ENCODE measurements at places on chromosomes 1 and 21.

GRCh38 chr1:7010534-7011200 lies 225.4 kb downstream of the CAMTA1 start:
- no peak for DNase-seq

DNA sequence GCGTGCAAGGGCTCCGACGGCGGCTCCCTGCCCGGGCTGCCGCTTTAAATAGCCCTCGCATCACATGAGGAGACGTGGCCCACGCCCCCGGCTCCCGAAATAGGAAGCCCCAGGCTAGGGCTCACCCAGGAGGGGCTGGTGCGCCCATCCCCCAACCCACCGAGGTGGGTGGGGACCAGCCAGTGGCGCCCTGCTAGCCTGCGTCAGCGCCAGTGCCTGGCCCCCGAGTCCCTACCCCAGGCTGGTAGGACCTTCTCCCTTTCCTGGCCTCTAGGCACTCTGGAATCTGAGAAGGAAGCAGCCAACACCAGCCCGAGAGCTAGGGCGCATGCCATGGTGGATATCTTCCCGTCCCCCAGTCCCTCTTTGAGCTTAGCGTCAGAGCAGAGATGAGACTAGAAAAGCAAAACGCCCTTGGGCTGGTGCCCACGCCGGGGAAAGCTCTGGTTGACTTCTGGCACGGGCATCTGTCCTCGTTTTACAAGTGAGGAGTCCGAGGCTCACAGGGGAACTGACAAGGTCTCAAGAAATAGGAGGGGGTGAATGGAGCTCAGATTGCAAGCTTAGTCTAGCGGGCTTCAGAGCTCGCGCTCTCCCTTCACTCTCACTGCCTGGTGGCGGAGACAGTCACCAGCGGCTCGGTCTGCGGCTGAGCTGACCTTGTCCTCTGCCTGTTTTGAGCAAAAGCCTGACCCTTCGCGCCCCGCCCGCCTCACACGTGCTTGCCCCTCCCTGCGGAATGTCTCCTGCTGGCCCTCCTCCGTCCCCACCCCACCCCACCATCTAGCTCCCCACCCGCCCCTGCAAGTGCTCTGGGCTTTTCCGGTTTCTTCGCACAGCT lies at the start of gene FABP3:
FABP3 (minus strand) TSS at position 21 of the 841 bp plus-strand sequence. CDS start 62 bp downstream, outside the sequence.
- DNase-seq: peak; percentile 52

GRCh38 chr1:30320581-30320890 lies 402.8 kb downstream of the MATN1 start:
- no peak for DNase-seq

- DNase-seq: peak; percentile 17
Observed at GRCh38 chr1:41381692-41382479, 20.7 kb downstream of the FOXO6 start.

DNA sequence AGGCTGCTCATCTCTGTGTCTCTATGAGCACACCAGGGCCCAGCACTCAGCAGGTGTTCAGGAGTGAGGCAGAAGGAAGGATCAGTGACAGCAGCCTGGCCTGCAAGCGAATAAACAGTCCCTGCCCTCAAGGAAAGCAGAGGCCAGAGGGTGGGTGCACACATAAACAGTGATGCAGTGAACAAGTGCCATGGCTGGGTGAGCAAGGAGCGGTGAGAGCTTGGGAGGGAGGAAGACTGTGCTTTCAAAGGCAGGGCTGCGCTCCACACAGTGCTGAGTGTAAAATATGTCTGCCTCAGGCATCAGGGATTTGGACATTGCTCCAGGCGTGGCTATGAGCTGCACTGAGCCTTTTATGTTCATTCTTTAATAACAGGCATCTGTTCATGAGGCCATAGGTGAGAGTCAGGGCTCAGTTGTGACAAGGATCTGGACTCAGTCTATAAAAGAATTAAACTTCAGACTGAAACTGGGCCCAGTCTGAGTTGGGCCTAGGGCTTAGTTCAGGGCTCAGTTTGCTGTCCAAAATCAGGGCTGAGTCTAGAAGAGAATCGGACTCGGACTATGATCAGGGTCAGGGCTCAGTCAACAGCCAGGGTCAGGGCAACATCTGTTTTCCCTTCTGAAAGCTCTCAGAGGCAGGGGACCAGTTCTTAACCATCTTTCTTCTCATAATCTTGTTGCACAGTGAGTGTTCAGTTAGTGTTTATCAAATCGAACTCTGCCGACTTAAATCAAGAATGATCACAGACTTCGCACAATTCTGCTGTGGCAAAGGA lies 213.7 kb downstream of the FOXD2 start:
- DNase-seq: no peak

GRCh38 chr1:18978706-18979105 lies 22.2 kb upstream of the IFFO2 start:
- no peak for DNase-seq

DNA sequence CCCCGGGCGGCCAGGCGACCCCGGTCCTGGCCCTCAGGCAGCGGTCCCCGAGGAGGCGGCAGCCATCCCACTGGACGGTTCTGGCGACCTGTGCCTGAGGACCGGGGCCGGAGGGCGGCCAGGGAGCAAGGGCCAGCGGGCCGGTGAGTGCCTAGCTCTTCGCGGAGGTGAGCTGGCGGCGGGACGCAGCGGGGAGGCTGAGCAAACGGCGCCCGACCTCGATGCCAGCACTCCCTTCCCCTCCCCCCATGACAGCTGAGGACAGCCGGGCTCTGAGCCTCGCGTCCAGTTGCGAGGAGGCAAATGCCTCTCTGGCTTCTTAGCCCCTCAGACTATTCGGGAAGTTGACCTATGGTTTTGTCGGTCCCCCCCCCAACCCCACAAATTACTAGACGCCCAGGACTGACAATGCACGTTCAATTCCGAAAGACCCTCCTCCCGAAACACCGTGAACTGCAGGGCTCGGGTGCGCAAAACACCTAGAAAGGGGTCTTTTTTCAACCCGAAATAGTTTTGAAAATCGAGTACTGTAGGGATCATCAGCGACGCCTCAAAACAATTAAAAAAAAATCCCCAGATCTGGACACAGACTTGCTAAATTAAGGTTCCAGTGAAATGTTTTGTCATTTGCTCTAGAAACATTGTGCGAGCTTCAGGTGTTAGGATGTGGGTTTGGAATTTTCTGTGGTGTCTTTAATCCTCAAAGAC lies 8.3 kb downstream of the CDKN2C start:
- peak; percentile 50 for DNase-seq

DNA sequence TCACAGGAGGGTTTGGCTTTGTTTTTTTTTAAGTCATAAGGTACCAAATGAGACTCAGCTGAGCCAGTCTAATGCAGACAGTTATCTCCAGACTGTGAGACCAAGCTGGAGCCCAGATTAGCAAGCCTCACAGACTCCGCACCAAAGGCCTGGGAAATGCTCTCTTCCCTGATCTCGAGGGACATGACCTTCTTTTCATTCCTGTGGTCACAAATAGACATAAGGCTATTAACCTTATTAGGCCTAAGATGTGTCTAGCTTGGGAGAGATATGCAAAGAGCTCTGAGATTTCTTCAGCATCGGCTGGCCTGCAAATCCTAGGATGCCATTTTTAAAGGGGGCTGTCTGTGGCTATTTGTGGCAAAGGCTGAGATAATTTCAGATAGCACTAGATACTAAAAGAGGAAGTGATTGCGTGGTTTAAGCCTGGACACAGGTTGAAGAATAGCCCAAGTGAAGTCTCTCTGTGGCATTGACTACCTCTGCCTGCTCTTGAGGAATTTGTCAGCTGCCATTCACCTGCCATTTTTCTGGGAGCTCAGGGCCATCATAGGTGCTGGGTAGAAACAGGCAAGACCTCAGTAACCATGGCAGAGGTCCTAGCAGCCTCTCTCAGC lies 301.3 kb downstream of the SIPA1L2 start:
- DNase-seq: no peak

GRCh38 chr1:119655154-119655553 lies 7.1 kb upstream of the ZNF697 start:
- peak; percentile 46 for DNase-seq

DNA sequence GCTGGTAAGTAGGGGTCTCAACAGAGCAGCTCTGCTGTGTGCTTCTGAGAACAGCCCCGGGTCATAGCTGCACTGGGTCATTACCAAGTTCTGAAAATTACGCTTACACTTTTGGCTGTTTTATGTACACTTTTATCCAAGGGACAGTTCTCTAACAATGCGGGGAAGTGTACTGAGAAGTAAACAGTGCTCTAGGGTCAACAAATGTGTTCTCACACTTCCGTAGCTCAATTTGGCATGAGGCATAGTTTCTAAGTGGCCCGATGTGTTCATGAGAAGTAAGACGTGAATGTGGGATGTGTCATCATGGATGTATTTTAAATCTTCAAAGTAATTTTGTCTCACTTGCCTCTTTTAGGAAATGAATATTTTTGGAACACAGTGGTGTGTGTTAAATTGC lies 10.9 kb upstream of the VAMP3 start:
- peak; percentile 55 for DNase-seq

DNA sequence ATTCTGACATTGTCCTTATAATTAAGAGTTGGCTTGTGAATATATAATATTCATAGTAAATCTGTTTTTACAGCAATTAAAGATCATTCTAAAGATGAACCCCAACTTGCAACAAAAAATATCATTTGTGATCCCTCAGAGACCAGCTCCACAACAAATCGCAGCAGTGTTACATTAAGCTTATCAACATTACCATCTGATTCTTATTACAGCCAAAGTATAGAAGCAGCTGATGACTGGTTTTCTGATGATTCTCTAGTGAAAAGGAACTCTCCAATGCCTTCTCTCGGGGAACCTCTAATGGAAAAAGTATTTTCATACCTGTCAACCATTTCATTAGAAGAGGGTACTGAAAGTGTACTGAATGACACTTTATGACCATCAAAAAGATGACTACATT lies 45.4 kb downstream of the C1orf185 start:
- DNase-seq: no peak

DNA sequence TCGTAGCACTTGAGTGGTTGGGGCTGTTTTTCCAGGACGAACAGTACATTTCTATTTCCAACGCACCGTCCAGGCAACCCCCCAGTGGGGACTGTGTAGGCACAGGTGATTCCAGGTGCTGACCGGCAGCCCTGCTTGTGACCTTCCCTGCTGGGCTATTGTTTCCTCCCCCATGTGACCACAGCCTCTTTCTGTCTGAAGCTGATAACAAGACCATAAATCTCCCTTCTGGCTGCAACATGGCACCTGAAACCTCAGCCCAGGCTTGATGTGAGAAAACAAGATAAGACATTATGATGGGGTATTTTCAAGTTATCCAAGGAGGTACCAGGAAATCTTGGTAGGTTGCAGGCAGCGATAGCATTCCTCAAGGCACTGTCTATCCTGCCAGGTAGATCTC lies 48.2 kb downstream of the HLX start:
- DNase-seq: no peak

DNA sequence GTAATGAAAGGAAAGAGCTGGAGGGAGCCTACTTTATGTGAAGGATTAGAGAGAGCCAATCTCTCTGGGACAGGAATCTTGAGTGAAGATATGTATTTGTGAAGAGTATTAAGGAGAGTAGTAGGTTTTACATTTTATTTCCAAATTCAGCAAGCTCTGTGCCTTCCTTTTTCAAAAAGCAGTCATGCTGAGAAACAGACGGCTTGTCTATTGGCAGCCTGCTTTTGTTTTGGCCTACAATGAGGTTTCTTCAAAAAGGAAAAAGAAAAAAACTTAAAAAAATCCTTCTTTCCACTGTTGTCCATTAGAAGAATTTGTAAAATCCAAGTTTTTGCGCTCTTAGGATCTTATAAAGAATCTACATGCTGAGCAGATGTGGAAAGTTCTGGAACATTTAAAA lies 103.6 kb upstream of the PTGFR start:
- DNase-seq: no peak

GRCh38 chr1:99571092-99571734 lies 74.7 kb upstream of the PALMD start:
- no peak for DNase-seq

DNA sequence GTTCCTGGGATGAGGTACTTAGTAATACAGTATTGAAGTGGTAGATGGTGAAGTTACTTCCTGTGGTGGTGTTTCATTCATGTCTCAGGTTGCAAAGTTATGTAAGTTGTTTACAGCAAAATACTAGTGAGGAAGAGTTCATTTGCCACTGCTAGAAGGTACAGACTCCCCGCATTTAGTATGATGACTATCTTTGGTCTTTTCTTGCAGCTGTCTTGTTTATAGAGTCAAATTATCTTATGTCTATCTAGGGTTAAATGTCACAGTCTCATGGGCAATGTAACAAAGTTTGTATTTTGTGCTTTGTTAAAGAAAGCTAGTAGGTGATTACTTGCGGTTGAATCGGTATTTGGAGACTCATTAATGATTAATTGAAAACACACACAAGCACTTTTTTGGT lies 50.2 kb downstream of the LRRC8D start:
- DNase-seq: no peak

GRCh38 chr1:1157914-1158710 lies 15.6 kb upstream of the TTLL10 start:
- peak; percentile 38 for DNase-seq

- DNase-seq: no peak
Observed at GRCh38 chr1:55255901-55256300, 40.7 kb upstream of the USP24 start.

DNA sequence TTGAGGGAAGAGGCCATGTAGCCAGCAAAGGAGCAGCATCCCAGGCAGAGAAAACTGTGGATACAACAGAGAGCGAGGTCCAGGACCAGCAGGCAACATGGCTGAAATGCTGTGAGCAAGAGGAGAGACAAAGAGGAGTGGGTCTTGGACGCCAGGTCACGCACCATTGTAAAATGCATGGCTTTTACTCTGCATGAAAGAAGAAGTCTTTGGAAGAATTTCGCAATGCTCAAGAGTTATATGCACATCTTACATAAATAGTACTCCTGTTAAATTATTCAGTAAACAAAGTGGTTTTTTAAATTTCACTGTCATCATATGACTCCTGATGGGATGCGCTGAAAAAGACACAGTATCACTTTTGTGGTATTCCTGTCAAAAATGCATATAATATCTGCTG lies 3.5 kb downstream of the CD244 start:
- DNase-seq: no peak

DNA sequence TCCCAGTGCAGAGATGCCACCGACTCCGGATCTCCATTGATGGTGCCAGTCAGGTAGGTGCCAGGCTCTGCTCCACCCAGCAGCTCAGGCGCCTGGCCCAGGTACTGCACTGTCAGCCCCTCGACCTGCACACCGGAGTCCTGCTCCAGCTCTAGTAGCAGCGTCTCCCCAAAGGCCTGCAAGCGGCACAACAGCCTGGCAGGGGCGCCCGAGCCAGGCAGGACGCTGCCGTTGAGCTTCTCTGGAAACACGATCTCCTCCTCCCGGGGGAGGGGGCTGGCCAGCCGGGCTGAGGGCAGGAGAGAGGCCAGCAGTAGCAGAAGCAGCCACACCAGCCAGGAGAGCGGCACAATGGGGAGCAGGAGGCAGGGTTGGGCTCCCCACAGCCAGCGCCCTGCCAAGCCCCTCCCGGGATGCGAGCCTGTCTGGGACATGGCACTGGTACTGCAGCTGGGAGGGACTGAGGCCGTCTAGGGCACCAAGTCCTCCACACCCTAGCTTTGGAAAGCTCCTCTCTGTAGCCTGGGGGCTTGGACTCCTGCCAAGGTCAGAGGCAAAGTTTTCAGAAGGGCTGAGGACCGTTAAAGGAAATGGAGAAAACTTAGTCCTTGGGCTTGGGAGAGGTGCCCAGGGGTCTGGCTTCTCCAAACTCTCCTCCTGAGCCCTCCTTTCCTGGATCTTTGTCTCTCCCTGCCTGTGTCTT lies 509 bp downstream of the ADAMTS4 start:
- peak; percentile 62 for DNase-seq

- no peak for DNase-seq
Observed at GRCh38 chr1:90502194-90502593, 214.9 kb downstream of the BARHL2 start.

- no peak for DNase-seq
Observed at GRCh38 chr1:158179301-158180041, 1.2 kb upstream of the CD1D start.
